Occipital lobe (tissue), 3 donors: ENCODE measurements at places on chromosomes 5 and 9.

- no peak for DNase-seq
These were observed 288.9 kb downstream of the RAB3C start for GRCh38 chr5:58871648-58872242.

DNA sequence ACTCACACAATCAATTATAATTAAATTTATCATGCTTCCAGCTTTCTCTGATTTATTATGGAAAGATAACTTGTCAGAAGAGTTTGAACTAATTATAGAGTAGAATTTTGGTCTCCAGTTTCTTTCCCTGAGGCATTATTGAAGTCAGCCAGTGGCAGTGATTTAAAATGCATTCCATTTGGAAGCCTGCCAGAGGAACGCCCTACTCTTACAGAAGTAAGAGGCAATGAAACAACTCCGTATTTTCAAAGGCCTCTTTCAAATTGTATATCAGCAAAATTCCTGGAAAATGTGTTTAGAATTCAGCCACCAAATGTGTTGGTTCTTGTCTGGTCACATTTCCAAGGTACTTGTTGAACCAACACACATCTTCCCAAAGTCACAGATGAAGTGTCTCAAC, 640.9 kb downstream of the SEMA5A start:
- DNase-seq = no peak

- DNase-seq = no peak
These were observed 287.1 kb downstream of the SEC61B start for GRCh38 chr9:99509065-99509745.

DNA sequence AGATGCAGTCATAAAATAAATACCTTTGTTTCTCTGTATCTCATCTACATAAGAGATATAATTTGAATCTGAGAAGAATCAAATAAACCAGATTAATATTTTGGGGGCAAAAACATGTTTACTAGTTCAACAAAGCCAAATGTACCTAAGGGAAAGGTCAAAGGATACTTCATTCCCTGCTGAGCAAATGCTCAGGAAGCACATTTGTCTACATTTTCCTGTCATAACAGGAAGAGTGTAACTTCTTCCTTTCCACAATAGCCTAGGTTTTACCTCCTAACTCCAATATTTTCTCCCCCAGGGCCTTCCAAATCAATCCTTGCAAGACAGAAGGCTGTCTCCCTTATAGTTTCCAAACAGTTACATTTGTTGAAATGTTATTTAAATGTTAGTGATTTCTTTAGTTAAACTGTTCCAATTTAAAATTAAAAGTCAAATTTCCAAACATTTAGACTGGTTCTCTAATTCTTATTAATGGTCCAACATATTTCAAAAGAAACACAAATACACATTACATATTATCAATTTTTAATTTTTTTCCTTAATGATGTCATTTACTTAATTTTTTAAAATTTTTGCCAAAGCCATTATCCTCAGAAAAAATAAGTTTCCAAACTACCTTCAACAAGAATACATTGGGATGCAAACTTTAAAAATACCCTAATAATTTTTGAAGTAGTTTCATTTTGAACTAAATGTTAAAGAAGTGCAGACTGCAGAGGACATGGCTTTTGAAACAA, 67.8 kb downstream of the MEF2C start:
- DNase-seq = no peak

- DNase-seq = no peak
These were observed 98.7 kb downstream of the NMUR2 start for GRCh38 chr5:152306386-152306785.

DNA sequence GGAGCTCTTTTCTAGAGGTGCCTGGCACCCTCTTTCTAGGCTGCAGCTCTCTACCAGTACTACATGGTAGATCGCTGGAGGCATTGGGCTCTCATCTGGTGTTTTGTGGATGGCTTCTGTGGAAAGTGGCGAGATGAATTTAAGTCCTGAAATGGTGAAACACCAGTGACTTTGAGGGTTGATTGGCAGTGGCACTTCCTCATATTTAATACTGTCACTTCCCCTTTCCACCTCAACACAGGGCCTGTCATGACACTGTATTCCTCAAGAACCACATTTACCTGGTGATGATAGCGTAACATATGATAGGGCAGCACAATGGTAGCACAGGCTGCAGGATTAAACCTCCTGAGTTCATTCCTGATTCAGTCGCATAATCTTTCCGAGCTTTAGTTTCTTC, 132.1 kb downstream of the KDM4C start:
- DNase-seq = no peak

DNA sequence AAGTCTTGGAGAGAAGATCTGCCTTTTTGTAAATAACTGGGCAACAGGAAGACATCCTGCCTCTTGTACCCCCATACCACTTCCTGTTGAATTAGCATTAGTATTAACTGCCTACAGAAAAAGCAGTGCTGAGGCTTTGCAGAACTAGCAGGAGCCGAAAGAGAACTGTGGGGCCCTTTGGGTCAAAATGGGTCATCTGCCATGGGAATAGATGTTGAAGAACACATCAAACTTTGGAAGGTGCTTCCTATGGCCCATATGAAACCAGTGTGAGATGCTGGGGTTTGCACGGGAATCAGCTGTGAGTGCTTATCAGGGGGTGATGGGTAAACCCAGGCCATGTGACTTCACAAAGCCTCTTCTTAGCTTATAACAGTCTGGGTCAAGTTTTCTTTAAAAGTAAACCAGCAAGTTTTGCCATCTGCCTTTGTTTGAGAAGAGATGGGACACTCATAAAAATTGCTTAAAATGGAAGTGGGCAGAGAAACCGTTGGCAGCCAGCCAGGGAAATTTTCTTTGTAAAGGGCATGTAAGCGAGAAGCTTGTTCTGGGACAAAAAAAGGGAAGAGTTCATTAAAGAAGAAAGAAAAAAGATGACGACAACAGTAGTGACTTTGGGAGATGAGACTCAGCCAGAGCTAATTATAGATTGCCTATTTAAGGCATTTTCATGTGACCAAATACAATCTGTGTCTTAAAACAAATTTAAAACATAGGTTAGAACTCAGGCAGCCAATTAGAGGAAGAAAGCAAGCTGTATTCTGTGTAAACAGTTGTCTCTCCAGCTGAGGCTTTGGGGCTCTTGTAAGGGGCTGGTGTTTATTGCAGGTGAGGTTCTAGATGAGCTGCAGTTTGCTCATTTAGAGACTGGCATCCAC, 4.4 kb downstream of the SLC25A25 start:
- peak; percentile 40 for DNase-seq

DNA sequence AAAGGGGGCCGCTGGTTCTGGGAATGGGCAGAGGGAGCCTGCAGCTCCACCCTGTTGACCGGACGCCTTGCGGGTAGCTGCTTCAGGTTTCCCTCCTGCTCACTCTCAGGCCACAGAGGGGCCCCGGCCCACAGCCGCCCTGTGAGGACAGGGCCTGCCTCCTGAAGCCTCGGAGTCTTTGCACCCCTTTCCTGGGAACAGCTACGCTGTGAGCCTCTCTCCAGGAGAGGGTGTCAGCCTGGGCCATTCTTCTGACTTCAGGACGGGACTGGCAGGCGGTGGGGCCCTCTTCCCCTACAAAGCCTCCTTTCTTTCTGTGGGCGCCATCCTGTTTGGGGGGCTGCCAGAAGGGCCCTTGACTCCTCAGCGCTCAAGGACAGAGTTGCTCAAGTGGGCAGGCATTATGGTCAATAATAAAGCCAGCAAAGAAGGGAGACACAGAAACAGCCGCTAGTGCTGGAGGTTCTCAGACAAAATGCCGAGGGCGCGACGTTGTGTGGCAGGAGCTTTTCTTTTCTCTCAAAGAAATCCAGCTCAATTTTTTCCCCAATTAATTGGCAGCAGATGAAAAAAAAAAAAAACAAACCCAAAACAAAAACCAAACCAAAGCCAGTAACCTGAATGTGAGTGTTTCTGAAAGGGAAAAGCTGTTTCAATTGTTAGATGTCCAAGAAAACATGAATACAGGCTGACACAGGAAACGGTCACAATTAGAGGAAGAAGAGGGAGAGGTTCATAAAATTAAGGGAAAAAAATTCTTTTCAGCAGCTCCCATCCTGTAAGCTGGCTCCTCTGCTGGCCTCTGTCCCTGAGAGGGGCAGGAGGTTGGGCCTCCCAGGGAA, 12.8 kb upstream of the SLC25A51 start:
- no peak for DNase-seq

GRCh38 chr9:115126404-115126803, 8.4 kb upstream of the TNC start:
- no peak for DNase-seq

GRCh38 chr9:137171149-137171900, 531 bp downstream of the TMEM210 start:
- no peak for DNase-seq

GRCh38 chr9:14075218-14075617, 238.7 kb downstream of the NFIB start:
- no peak for DNase-seq

GRCh38 chr9:110156902-110157301, 51.1 kb downstream of the C9orf152 start:
- DNase-seq = no peak

DNA sequence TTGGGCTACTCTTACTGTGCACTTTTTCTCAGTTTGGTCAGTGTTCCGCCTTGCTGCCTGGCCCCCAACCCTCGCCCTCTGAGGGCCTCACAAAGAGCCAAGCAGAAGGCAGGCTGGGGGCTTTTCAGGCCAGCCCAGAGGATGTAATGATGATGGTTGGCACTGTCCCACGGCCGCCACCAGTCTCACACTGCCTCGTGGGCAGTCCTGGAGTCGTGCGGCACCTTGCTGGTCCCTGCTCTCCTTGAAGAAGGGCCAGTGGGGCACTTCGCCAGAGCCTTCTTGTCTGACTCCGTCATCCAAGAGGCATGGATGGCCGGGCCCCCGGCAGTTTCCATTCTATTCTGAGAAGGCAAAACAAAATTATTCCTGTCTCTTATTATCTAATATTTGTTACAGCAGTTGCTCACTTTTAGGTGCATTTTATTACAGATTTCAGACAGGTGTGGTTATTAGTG, 21.0 kb downstream of the TENT4A start:
- no peak for DNase-seq

DNA sequence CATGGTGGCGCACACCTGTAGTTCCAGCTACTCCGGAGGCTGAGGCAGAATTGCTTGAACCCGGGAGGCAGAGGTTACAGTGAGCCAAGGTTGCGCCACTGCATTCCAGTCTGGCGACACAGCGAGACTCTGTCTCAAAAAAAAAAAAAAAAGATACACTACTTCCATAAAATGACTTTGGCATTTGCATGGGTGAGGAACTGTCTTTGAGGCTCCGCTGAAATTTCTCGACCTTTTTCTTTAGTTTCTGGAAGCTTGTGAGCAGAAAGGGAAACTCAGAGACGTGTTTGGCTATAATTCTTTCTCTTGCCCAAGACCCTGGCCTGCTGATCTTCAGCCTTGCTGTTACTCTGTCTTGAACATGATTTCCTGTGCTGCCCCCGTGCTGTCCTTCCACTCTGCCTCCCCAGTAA, 37.3 kb downstream of the SPIN1 start:
- DNase-seq = no peak

GRCh38 chr9:122084026-122084675, 9.0 kb downstream of the TTLL11 start:
- DNase-seq = no peak

GRCh38 chr5:1893754-1894153, 11.0 kb upstream of the IRX4 start:
- DNase-seq = no peak

GRCh38 chr5:6652025-6652424, 18.8 kb downstream of the SRD5A1 start:
- DNase-seq = no peak

- no peak for DNase-seq
These were observed 136.4 kb downstream of the SAXO1 start for GRCh38 chr9:18896531-18897179.

DNA sequence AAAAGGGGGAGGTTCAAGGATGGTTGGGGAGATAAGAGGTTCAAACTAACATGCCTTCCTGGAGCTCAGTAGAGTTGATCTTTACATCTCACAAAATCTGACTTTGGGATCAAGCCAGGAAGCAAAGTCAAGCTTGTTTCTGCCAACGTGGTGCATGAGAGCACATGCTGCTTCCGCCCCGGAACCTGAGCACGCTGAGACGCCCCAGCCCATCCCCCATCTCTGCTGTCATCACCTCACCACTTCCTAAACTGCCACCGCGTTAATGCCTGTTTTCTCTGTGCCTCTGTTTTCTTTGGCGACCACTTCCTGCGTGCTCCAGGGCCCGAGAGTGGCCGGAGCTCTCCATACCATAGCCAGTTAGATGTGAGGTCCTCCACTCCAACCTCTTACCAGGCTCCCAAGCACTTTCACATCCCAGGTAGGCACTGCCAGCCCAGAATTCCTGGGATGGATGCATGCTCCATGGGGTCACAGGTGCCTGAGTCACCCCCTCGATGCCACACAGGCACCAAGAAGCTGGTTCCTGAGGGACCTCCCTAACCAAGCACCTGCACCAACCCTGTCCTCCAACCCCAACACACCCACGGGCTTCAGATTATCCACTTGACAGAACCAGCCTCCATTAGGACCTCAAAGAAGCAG, 31.2 kb upstream of the AFAP1L1 start:
- no peak for DNase-seq
